Esophagus muscularis mucosa (tissue), 4 donors: ENCODE measurements at places on chromosomes 11 and 22. TPM values are rescaled to one million over a fixed set of nuclear protein-coding genes. Genes with fewer than 3 reads are reported as not detected.

- no peak for DNase-seq
Observed at GRCh38 chr11:130583801-130584211, 135.4 kb downstream of the ADAMTS15 start.

- no peak for DNase-seq
Observed at GRCh38 chr22:44894321-44894720, 115.5 kb downstream of the PHF21B start.

The CDON gene
- total RNA-seq, result 42.7 TPM

GRCh38 chr11:4962816-4963215 is 7.3 kb upstream of the OR51A2 start:
- DNase-seq, result no peak

The CEND1 gene
- 2.1 TPM for total RNA-seq

The BTG4 gene
- not detected for total RNA-seq

DNA sequence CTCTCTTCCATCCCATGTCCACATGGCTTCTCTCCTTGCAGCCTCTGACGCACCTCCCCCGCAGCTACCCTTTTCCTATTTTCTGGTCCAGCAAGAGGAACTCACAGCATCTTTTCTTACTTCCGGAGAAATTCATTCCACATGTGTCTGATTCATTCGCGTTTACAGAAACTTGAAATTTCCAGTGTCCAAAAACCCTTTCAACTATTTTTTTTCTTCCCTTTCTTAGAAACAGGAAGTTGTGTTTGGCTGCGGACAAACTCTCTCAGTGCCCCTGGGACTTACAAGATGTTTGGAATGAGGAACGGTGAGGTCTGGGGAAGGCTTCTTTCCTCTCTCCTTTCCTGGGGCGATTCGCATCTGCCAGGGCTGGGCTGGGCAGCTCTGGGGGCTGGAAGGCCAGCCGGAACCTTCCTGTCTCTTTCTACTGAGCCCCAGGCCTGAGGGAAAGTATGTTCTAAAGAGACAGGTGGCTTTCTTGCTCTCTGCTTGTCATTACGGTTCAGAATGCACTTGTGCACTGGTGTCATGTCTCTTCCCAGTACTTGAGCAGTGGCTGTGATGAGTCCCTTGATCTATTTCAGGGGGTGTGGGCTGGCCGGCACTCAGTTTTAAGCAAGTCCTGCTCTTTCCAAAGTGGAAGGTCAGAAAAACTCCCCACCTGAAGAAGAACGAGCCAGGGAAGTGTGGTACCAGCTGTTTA is 27.5 kb downstream of the ADAMTS8 start:
- DNase-seq, result no peak

The NEFH gene
- total RNA-seq, result 2.7 TPM

- no peak for DNase-seq
Observed at GRCh38 chr22:32413719-32414118, 1.7 kb upstream of the RTCB start.

GRCh38 chr11:76069001-76069400 is 137.3 kb downstream of the WNT11 start:
- DNase-seq, result no peak

GRCh38 chr22:38338772-38339379 is 21.6 kb upstream of the CSNK1E start:
- DNase-seq, result no peak

DNA sequence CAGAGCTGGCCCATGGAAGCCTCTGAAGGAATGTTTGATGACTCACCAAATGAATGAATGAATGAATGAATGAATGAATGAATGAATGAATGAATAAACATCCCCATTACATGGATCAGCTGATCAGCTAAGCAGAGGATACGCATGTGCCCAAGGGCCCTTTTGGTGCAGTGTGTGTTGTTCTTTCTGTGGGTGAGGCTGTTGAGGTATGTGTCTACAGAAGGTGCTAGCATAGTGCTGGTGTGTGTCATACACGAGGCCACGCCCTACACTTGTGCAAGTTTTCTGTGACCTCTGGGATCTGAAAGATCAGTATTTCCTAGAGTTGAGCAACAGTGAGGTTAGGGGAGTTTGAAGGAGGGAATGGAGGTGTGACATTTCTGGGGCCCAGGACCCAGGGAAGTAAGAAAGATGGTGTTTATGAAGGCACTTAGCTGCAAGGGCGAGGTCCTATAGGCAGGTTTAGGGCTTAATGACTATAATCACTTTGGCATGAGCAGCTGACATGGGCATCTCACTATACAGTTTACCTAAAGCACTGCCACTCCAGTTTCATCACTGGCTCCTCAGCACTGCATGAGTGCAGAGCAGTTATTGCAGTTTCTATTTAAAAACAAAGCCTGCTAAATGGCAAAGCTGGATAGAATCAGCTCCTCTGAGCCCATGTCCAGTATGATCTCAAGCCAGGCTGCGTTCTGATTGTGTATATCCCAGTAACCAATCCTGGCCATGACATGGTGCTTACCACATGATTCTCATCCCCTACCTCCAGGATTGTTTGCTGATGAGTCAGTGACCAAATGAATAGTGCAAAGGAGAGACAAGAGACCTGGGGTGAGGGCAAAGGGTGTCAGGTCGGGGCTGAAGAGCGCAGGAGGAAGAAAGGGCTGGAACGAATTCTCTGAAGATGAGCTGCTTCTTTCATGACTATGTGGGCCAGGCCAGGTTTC is 36.4 kb upstream of the E2F8 start:
- DNase-seq, result no peak

The ARHGEF17 gene
- total RNA-seq, result 141 TPM

- no peak for DNase-seq
Observed at GRCh38 chr11:118200497-118200896, 24.1 kb upstream of the SCN2B start.

DNA sequence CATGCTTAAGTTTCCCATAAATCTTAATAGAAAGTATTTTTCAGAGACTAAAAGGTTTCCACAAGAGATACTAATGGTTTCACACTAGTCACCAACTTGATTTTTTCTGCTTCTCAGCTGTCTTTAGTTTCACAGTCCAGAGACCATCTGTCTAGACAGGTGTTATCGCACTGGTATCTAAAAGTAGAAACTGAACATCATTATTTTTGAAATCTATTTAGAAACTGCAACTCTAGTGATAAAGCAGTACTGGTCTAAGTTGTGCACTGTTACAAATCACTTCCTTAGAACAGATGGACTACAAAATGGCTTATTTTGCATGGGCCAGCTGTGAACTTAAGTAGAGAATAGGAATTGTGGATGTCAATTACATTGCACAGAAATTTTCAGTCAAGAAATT is 78.0 kb downstream of the CNTN5 start:
- no peak for DNase-seq

The DAGLA gene
- 1.5 TPM for total RNA-seq

DNA sequence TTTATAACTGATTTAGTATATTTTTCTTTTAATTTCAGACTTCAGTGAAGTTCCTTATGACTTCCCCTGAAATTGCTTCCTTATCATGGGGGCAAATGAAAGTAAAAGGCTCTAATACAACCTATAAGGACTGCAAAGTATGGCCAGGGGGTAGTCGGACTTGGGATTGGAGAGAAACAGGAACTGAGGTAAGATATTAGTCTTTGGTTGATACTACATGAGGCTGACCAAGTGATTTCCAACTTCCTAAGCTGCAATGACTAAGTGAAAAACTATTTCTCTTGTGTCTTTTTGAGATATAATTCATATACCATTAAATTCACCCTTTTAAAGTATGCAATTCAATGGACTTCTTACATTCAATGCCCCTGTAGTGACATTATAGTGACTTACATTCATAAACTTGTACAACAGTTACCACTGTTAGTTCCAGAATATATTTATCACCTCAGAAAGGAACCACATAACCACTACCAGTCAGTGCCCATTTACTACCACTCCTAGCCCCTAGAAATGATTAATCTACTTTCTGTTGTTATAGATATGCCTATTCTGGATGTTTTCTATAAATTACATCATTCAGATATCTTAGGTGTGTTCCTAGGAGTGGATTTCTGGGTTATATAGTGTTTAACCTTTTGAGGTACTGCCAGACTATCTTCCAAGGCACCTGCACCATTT is 21.6 kb downstream of the AAMDC start:
- DNase-seq, result no peak

DNA sequence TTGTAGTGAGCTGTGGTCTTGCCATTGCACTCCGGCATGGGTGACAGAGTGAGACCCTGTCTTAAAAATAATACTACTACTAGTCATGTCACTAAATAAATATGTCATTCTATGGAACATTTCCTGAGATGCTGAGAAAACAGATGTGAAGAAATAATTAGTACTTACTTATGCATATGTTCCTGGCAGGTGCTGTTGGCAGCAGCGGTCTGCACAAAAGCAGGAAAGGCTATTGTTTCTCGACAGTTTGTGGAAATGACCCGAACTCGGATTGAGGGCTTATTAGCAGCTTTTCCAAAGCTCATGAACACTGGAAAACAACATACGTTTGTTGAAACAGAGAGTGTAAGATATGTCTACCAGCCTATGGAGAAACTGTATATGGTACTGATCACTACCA is 8.8 kb downstream of the ARCN1 start:
- no peak for DNase-seq

The TMEM191C gene
- total RNA-seq, result 0.99 TPM

DNA sequence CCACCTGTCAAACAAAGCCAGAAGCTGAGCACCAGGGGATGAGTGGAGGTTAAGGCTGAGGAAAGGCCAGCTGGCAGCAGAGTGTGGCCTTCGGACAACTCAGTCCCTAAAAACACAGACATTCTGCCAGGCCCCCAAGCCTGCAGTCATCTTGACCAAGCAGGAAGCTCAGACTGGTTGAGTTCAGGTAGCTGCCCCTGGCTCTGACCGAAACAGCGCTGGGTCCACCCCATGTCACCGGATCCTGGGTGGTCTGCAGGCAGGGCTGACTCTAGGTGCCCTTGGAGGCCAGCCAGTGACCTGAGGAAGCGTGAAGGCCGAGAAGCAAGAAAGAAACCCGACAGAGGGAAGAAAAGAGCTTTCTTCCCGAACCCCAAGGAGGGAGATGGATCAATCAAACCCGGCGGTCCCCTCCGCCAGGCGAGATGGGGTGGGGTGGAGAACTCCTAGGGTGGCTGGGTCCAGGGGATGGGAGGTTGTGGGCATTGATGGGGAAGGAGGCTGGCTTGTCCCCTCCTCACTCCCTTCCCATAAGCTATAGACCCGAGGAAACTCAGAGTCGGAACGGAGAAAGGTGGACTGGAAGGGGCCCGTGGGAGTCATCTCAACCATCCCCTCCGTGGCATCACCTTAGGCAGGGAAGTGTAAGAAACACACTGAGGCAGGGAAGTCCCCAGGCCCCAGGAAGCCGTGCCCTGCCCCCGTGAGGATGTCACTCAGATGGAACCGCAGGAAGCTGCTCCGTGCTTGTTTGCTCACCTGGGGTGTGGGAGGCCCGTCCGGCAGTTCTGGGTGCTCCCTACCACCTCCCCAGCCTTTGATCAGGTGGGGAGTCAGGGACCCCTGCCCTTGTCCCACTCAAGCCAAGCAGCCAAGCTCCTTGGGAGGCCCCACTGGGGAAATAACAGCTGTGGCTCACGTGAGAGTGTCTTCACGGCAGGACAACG is 11.7 kb downstream of the CXCR5 start:
- no peak for DNase-seq

DNA sequence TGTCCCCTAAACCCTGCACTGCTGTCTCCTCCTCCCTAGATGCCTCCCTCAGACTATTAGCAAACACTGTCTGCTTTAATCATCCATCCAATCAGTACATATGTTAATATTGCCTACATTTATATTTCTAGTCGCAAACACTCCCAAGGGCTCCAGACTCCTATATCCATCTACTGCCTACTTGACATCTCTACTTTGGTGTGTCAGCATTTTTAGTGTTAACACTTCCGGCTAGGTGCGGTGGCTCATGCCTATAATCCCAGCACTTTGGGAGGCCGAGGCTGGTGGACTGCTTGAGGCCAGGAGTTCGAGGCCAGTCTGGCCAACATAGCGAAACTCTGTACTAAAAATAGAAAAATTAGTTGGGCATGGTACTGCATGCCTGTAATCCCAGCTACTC is 5.5 kb upstream of the THOC5 start:
- DNase-seq, result no peak

DNA sequence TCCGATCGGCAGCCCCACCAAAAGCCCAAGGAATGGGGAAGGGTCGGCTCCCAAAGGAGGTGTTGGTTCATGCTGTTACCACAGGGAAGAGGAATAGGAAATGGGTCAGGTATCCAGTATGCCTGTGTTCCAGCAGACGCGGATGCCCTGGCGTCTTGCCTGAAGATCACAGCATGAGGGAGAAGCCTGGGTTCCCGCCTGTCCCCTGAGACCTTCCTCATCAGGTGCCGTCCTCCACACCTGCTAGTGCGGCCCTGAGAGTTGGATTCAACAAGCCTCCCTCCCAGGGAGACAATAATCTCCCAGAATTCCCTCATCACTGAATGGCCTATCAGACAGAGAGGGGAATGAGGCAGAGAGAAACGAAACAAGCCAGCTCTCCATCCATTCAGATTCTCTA is 92.2 kb downstream of the SPATA19 start:
- DNase-seq, result peak; percentile 85

GRCh38 chr22:42033263-42034181 is 34.9 kb downstream of the WBP2NL start:
- no peak for DNase-seq

DNA sequence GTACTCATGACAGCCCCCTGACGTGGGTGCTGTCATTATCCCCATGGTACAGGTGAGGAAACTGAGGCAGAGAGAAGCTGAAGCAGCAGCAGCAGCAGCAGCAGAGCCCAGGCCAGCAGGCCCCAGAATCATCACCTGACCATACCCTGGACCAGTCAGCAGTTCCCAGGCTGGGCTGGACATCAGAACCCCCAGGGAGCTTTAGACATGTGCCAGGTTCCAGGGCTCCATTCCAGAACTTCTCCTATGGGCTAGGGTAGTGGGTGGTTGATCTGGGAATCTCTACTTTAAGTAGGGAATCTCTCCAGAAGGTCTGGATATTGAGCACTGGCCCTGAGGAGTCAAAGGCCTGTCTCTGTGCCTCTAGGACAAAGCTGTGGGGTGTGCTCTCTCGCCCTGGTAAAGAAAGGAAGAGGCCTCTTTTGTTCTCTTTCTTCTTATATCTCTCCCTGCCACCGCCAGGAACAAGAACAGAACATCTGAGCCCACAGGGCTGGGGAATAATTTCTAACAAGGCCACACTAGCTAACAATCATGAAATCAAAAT is 26.6 kb downstream of the MAFF start:
- DNase-seq, result no peak

- no peak for DNase-seq
Observed at GRCh38 chr11:68652683-68653156, 31.6 kb upstream of the GAL start.

- no peak for DNase-seq
Observed at GRCh38 chr22:50247748-50248147, 2.9 kb upstream of the TUBGCP6 start.

- DNase-seq, result no peak
Observed at GRCh38 chr11:98710986-98711385, 309.8 kb upstream of the CNTN5 start.

- DNase-seq, result no peak
Observed at GRCh38 chr11:6850526-6850925, 5.0 kb downstream of the OR10A5 start.
